ENCODE measurements at places on chromosomes 11 and 22.

DNA sequence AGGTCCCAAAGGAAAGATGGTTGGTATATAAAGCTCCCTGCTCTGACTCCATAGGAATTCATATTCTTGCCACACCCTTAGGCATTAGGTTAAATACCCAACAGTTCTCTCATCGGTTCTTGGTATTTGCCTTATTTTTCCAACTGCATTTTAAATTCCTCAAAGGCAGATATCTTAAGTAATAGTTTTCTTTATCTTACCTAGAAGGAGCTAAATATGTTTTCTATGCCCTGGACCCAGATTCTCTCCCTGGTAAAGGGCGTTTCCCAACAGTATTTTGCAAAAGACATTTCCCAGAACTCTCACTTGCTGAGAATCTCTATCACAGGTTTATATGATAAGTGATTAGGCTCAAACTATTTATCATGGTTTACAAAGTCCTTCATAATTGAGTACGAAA lies 158.6 kb upstream of the BDNF start:
- DNase-seq: no peak

DNA sequence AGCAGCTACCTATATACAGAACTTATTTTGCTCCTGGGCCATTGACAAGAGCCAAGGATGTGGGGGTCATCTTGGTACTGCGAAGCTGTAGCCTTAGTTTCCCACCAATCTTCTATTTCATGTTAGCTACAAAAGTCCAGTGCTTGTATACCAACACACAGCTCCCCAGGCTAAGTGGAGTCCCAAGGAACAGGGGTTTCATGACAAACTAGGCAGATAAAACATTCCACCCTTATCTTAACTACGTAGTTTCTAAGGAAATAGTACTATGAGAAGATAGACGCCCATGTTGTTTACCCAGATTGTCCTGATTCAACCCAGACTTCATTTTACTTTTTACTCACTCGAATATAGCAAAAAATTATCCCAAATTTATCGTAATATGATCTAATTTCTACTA lies 218.5 kb downstream of the DYNC2H1 start:
- no peak for DNase-seq

DNA sequence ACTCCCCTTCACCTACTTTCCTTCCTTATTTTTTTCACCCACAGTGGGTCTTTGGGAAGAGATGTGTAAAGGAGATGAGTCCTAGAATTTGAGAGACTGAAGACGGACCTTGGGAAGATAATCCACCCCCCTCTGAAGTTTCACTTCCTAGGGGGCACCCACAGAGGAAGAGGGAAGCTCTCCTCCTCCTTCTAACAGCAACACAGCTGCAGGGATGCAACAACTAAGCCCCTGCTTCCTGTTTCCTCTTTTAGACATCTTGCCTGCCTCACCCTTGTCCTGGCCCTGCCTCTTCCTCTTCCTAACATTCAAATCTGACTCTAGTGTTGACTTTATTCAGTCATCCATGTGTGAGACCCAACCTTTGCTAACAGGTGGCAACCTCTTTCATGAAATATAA lies 424.6 kb downstream of the BUD13 start:
- DNase-seq: no peak

DNA sequence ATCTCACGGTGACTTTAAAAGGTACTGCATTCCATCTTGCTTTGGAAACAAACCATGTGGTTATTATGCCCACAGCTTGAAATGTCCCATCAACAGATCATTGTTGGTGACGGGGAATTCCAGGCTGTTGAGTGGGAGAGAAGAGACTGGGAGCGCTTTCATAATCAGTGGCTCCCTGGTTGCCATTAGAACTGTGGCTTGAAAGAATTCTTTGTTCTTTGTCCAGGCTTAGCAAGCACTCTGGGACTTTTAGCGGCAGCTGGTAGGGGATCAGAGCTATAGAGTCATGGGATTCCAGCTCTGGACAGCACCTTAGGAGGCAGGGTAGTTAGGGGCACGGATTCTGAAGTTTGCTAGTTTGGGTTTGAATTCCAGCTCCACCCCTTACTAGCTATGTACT lies 22.0 kb downstream of the MMP20 start:
- no peak for DNase-seq

DNA sequence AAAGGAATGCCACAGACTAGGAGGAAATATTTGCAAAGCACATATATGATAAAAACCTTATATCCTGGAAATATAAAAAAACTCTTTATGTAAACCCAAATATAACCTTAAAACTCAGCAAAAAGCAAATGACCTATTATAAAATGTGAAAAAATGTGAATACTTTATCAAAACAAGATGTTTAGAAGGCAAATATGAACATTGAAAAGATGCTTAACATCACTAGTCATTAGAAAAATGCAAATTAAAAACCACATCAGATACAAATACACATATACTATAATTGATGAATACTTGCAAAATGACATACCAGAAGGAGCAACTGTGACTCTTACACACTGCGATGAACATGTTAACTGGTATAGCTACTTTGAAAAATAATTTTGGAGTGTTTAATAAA lies 511.2 kb upstream of the LRRC4C start:
- no peak for DNase-seq
